ENCODE measurements at places on chromosomes 3 and 15.

- DNase-seq, result no peak
Observed at GRCh38 chr3:42600958-42601675, 631 bp downstream of the NKTR start.

- DNase-seq, result no peak
Observed at GRCh38 chr3:169028716-169029115, 634.8 kb downstream of the MECOM start.

DNA sequence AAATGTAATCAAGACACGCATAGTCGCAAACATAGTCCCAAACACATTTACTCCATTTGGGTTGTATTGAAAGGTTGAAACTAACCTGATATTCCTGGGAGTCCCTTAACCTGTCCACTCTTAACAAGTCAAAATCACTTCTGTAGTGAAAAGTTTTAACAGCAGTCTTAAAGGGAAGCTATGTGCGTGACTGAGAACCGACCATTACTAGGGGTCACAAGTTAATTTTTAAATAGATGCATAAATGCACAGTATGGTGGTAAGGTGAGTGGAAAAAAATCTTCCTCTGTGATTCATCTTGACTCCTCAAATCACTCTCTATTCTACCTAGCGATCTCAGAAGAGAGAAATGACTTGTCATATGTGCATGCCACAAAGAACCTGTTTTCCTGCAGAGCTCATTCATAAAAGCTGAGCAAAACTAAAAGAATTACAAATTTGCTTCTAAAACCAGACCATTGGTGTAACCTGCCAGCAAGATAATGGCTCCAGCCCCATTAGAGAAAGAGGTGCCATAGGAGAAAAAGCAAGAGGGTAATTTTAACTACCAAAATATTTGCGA lies 4.8 kb downstream of the GPR15 start:
- DNase-seq, result no peak

GRCh38 chr15:89749951-89750559 lies 994 bp downstream of the MESP1 start:
- DNase-seq, result no peak

DNA sequence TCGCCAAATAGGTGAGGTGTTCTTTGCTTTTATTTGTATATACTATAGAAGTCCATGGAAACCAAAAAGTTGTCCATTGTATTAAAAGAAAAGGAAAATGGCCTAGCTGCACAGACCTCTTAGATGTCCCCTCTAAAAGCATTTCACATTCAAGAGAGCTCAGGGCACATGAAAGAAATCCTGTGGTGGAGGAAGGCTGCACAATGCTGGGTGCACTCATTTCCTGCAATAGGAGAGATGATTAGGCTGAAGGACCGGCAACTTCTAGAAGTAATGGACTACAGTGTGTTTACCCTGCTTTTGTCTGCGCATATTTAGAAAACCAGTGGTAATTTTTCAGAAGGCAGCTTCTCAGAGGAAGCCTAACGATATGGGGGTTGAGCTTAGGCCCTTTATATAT lies 25.4 kb downstream of the PPM1L start:
- DNase-seq, result no peak

DNA sequence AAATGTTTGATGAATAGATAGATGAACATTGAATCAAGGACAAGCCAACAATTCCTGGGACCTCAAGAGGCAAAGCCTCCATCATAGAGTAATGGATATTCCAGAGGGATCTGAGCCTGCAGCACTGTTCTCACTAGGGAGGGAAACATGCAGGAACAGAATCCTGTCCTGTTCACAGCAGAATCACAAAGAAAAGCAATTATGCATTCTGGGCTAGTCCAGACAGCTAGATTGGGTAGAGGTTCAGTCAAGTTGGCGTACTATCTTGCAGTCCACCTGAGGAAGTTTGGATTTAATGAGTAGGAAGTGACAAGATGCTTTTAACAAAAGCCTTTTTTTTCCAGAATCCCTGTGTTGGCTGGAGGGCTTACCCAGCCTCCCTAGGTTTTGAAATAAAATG lies 314.5 kb upstream of the SEMA6D start:
- no peak for DNase-seq

DNA sequence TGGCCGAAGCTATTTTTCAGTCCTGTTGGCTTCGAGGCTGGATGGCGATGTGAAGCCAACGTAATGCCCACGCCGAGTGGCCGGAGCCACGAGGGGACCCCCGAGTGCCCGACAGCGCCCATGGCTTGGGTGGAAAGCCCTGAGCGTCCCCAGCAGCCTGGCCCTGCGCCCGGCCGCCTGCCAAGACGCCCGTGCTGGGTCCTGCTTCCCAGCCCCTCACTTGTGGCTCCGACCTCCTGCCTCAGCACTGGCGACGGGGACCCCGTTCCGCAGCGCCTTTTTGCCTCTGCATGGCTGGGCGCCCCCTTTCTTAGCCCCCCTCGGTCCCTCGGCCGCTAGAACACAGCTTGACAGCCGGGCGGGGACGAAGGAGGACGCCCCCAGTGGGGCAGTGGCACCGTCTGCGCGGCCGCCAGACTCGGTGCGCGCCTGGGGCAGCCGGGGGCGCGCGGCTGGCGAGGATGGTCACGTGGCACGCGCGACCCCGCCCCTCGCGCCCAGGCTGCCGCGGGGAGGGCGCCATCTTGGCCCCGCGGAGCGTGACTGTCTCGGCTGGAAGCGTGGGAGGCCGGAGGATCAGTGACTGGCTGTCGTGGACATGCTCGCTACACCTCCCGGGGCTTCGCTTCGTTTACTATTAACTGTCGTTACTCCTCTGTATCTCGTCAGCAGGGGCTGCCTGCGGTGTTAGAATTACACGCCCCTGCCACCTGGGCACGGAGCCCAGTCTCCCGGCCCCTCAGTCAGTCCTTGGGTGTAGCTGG lies 626 bp upstream of the GPR176 start:
- peak; percentile 27 for DNase-seq

- DNase-seq, result no peak
Observed at GRCh38 chr3:77271711-77272110, 231.8 kb downstream of the ROBO2 start.

DNA sequence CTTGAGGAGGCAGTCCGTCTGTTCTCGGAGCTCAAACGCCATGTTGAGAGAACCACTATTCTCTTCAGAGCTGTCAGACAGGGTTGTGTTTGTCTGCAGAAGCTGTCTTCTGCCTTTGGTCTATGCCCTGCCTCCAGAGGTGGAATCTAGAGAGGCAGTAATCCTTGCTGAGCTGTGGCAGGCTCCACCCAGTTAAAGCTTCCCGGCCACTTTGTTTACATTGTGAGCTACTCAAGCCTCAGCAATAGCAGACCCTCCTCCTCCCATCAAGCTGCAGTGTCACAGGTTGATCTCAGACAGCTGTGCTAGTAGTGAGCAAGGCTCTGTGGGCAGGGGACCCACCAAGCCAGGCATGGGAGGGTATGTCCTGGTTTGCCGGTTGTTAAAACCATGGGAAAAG lies 8.9 kb downstream of the OR5AC2 start:
- DNase-seq, result no peak

- peak; percentile 22 for DNase-seq
Observed at GRCh38 chr3:188796122-188796631, 375.6 kb upstream of the TPRG1 start.

DNA sequence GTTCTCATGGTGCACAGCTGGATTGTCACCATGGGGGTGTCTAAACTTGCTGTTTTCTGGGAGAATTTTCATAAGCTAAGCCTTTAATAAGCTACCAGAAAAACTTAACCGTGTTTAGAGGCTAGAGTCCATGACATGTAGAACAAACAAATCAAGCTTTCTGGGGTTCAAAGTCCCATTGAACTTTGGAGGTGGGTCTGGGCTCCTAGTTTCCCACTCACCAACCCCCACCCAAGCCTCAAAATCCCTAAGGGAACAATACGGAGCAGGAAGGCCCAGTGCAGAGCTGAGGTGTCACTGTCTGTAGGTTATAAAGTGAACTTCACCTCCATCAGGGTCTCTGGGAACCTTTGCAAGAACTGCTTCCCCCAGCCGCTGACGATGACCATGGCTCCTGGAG lies 25.5 kb downstream of the RTP1 start:
- no peak for DNase-seq

DNA sequence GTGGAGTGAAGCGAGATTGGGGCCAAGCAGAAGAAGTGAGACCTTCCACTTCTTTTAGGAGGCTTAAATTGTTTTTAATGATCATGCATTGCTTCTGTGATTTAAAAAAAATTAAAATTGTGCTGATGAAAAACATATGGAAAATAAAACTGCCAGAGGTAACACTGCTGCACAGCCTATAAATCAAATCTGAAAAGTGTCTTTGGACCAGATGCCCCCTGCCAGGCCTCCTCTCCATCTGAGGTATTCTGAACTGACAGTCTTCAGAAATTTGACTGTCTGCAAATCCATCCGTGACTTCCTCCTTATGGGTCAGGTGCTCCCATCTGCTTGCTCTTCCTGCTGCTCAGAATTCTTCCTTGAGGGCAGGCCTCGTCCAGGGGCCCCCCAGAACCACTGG lies 108.5 kb upstream of the NR2E3 start:
- no peak for DNase-seq

DNA sequence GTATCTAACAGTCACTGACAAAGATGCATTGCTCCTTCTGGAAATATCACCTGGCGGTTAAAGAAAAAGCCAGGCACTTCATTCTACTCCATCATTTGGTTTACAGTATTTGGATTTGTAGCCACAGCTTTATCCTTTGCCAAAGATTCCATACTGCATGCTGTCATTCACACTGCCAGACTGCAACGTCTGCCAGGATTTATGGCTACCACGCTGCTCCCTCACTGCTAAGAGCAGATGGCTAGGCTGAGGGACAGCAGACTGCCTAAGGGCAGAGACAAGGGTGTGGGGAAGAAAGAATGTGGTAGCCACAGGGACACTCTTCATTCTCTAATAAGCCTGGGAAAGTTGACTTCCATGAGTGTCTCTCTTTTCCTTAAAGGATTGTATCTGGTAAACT lies 1047.0 kb downstream of the TUSC7 start:
- no peak for DNase-seq

GRCh38 chr3:3998140-3998922 lies 199.1 kb downstream of the LRRN1 start:
- no peak for DNase-seq

DNA sequence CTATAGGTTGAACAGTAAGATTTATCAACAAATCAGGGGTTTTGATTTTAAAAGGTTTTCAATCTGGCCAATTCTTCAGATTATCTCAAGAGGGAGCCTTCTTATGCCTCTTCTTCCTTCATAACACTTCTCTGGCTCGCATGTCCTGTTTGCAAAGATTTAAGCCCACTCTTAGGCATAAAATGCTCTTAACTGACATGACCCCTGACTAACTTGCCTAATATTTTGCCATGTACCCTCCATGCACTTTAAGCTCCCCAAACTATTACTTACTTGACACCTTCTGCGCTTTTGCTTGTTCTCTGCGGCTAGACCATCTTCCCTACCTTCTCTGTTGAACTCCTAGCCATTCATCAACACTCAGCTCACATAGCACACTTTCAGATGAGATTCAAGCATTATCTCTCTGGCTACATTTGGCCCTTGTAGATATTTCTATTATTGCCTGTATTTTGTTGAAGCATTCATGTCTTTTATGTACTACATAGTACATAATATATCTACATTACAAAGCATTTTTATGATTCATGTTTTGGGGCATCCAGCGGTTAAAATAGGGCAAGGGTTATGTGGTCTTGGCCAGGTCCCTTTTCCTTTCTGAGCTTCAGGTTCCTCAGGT lies 1.0 kb upstream of the ARIH1 start:
- no peak for DNase-seq

GRCh38 chr3:158974904-158975303 lies 173.1 kb downstream of the MFSD1 start:
- DNase-seq, result no peak

DNA sequence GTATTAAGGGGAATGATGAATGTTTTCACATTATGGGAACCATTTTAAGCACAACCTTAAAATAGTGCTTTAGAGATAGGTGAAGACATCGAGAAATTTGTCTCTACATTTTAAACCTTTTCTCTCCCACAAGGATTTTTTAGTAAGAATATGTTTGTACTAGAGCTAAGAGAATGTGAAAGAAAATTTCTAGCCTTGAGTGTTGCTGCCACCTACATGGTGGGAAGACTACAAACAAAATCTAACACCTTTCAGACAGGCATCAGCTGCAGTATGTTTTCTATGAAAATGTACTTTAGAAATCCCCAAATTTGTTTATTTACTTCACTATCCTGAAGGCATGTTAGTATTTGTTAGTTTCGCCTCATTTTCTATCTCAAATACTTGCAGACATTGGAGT lies 247.4 kb downstream of the WDR72 start:
- DNase-seq, result no peak

DNA sequence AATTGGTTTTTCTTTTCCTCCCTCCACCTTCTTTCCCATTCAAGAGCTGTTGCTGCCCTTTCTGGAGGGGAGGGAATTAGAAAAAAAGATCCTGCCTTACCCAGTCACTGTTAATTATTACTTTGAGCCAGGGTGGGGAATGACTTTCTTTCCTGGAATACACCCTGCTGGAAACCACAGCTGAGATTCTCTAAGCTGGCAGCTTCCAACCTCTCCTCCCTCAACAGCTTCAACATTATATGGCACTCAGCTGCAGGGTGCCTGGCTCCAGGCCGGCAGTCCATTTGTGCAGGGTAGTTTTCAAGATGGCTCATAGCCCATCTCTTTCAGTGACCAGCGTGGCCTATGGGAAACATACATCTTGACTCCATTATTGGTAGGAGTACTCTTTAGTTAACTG lies 105.8 kb downstream of the UBE3A start:
- no peak for DNase-seq

Measured in brain pericyte (primary cell).